Gastrocnemius medialis (tissue), 4 donors: ENCODE measurements at places on chromosomes 11 and 22. TPM values are rescaled to one million over a fixed set of nuclear protein-coding genes. Genes with fewer than 3 reads are reported as not detected.

DNA sequence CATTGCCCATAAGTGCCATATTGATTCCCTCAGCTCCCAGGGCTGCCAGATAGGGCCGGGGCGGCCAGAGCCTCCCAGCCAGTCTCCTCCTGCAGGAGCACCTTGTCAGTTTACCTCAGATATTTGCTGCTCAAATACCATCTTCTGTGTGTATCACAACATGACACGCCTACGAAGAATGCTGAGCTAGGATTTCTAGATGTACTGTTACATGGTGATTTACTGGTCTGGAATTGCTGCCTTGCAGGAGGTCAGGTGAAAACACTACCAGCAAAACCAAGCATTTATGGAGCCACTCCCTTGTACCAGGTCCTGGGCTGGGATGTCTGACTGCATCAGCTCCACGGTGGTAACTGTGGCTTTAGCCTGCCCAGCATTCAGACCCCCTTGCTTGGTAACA is 11.8 kb downstream of the MICAL3 start:
- DNase-seq: no peak

DNA sequence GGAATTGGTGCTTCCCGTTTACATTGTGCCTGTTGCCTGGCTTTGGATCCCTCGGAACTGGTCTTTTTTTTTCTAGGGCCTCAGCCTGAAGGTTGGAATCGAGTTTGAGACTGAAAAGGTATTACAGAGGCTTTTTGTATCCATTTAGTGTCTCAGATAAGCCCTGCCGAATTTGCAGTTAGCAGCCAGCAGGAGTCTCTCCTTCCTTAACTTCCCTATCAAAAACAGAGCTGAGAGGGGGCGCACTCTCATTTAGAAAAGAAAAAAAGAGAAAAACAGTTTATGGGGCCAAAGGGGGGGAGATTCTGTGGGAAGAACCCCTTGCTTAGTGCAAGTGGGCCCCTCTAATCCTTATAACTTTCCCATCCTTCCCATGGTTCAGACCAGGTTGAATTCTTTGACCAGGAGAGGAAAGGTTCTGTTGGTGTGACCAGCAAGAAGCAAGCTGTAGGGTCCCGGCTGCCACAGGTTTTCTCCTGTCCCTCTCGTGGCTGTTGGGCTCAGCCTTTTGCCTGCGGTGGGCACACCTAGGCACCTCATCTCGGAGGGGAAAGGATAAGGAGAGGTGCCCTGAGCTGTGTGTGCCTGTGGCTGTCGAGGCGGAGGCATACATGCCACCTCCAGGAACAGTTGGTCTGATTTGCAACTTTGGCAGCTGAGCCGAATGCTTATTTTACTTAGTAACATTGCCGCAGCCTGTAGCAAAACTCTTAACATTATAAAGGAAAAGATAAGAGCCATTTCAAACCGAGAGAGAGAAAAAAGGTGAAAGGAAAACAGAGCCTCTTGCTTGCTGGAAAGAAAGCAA is 565.0 kb upstream of the CNTN5 start:
- DNase-seq: no peak

GRCh38 chr11:134739136-134739535 is 327.1 kb upstream of the B3GAT1 start:
- no peak for DNase-seq

- DNase-seq: no peak
Observed at GRCh38 chr11:63791495-63792167, 21.6 kb upstream of the SPINDOC start.

GRCh38 chr11:126115127-126115495 is 52.4 kb upstream of the CDON start:
- DNase-seq: peak; percentile 82

GRCh38 chr11:78131956-78132355 is 7.5 kb downstream of the ALG8 start:
- no peak for DNase-seq

DNA sequence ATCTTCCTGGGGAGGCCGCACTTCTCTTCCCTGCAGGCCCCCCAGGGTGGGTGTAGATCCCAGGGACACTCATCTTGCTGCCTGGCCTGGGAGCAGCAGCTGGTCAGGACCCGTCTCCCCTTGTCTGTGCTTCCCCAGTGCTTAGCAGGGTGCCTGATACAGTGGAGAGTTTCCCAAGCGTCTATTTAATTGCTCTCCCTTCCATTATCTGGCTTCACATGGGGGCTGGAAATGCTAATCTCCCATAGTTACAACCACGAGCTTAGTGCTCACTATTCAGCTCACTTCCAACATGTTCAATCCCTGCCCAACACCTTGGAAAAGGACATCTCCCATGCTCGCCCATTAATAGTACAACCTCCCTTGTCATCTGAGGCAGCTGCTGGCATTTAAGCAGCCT is 100.5 kb downstream of the DSCAML1 start:
- DNase-seq: no peak

- no peak for DNase-seq
Observed at GRCh38 chr11:65189191-65189590, 7.5 kb downstream of the CAPN1 start.

MUC2 gene
- not detected for total RNA-seq

PANX3 gene
- total RNA-seq: not detected
